ENCODE measurements at places on chromosomes 16 and 17.

- DNase-seq = no peak
These were observed 5.8 kb upstream of the GSE1 start for GRCh38 chr16:85607321-85607765.

DNA sequence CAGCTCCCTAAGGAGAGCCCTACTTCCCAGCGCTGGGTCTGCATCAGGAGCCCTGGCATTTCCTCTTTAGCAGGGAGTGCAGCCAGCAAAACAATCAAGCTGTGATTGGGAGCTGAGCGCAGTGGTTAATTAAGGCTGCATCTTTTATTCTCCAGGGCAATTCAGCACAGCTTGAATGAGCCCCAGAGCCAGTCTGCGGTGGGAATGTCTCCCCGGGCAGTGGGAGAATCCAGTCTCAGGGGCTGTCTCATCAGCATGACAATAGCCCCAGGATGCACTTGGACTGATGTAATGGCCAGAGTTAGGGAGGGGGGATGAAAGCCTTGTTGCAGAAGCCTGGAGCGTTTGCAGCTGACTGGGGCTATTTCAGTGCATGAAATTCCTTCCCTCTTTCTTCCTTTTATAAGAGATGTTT lies 292.6 kb upstream of the SOX9 start:
- peak; percentile 68 for DNase-seq

DNA sequence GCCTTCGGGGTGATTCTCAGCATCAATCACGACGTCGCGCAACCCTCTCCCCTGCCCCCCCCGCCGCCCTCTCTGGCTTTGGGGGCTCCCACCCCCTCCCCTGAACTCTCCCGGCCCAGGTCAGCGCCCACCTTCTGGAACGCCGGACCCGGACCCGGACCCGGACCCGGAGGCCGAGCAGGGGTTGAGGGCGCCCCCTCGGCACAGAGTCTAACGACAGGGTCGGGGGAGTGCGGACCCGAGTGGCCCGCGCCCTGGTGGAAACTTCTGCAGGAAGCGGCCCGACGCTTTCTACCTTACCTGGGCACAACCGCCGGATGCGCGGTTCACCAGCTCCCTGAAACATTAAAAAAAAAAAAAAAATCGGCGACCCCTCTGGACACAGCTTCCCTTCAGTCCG lies 16.2 kb downstream of the SALL1 start:
- no peak for DNase-seq

DNA sequence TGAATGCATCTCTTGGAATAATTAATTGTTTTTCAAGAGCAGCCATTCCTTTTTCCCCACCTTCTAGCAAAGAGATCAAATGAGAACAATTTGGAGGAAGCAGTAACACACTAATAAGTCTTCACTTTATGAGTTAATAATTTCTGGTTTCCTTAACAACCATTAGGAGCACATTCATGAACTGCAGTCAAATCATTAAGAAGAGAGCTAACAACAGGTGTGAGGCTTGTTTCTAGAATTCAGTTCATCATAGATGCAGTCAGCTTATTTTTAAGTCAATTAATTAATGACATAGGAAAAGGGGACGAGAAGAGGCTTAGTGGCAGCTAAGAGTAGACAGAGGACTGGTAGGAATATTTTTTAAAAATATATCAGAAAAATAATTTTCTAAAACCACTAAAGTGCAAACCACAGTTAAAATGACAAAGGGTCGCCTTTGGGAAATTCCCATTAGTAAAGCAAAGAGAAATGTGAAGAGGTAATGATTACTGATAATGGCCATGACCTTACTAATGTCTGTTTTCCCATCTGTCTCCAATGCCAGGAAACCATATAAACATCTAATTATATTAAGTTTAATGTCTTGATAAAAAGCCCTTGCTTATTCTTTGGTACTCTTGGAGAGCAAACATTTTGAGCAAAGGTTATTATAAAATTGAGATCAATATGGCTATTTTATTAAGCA lies 184.2 kb downstream of the KCNJ2 start:
- DNase-seq = no peak

DNA sequence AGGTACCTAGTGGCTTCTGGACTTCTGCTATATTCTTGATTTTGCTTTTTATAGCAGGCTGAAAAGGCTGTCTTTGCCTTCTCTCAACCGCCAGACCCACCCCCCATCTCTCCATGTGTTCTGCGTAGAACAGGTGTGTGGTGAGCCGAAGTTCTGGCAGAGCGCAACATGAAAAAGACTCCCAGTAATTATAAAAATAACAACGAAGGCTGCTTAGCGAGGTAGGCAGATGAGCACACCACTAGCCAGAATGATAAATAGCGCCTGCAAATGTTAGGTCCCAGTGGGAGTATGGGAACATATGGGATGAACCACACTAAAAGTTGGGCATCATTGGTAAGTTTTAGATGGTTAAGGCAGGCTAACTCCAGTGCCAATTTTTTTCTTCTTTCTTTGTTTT lies 14.0 kb upstream of the RBFOX1 start:
- no peak for DNase-seq

DNA sequence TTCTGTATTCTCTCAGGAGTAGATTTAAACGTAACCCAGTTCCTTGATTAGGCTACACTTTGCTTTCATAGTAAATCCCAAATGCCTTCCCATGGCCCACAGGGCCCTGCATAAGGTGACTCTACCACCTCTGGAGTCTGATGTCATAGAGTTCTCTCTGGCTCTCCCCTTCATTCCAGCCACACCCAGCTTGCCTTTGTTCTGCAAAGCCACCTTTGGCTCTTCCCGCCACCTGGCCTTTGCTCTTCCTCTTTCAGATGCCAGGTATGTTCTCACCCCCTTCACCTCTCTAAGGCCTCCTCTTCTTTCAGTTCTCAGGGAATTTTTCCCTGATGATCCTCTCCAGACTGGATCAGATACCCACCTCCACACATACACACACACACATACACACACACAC lies 141.3 kb upstream of the HSBP1 start:
- DNase-seq = no peak

Data from hippocampal formation (tissue), 2 donors.